ENCODE measurements at places on chromosomes 16 and 17. TPM values are rescaled to one million over a fixed set of nuclear protein-coding genes. Genes with fewer than 3 reads are reported as not detected.

G6PC1 gene
- not detected for total RNA-seq

IGSF6 gene
- total RNA-seq, result 14.7 TPM

ACSM2A gene
- not detected for total RNA-seq

VAT1L gene
- 0.10 TPM for total RNA-seq

C16orf95 gene
- total RNA-seq, result 5.3 TPM

CCL2 gene
- 276 TPM for total RNA-seq

OSGIN1 gene
- 30.9 TPM for total RNA-seq

SYNGR3 gene
- not detected for total RNA-seq

TNP2 gene
- not detected for total RNA-seq

ALOX15B gene
- 2.9 TPM for total RNA-seq

TMEM238L gene
- not detected for total RNA-seq

KRT17 gene
- not detected for total RNA-seq

Measured in mesenteric fat pad (tissue), 1 donor.